Heart right ventricle (tissue), 16 donors: ENCODE measurements at places on chromosomes 16 and 17. TPM values are rescaled to one million over a fixed set of nuclear protein-coding genes. Genes with fewer than 3 reads are reported as not detected.

GRCh38 chr16:31487720-31488467 lies 5.0 kb downstream of the SLC5A2 start:
- DNase-seq, result no peak
- H3K4me1 ChIP-seq, result peaks cover 16% of the 10 kb centered on the region
- H3K4me3 ChIP-seq, result peak overlapping the region; percentile 67

- H3K4me1 ChIP-seq, result peaks cover 4% of the 10 kb centered on the region
- DNase-seq, result no peak
- no peak overlapping the region for H3K4me3 ChIP-seq
- H3K27ac ChIP-seq, result peak overlapping the region; percentile 72
Measured at GRCh38 chr17:66172691-66173223, 19.2 kb downstream of the CEP112 start.

BTBD17 gene
- not detected for polyA plus RNA-seq

KRTAP1-5 gene
- polyA plus RNA-seq, result not detected

TMEM114 gene
- not detected for polyA plus RNA-seq
